Left renal cortex interstitium (tissue), 4 donors: ENCODE measurements at places on chromosomes 5 and 9.

DNA sequence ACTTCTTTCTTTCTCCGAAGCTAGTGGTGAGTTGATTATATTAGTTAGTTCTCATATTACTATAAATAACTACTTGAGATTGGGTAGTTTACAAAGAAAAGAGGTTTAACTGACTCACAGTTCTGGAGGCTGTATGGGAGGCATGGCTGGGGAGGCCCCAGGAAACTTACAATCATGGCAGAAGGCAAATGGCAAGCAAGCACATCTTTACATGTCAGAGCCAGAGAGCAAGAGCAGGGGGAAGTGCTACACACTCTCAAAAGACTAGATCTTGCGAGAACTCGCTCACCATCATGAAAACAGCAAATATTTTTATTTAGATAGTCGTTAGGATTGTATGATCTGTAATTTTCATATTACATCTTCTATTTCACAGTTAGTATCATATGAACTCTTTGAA lies 711.2 kb downstream of the PTPRD start:
- no peak for DNase-seq

- no peak for DNase-seq
Measured at GRCh38 chr5:129821477-129822131, 73.7 kb downstream of the MINAR2 start.

GRCh38 chr5:125321654-125322053 lies 575.2 kb upstream of the ZNF608 start:
- DNase-seq = no peak

DNA sequence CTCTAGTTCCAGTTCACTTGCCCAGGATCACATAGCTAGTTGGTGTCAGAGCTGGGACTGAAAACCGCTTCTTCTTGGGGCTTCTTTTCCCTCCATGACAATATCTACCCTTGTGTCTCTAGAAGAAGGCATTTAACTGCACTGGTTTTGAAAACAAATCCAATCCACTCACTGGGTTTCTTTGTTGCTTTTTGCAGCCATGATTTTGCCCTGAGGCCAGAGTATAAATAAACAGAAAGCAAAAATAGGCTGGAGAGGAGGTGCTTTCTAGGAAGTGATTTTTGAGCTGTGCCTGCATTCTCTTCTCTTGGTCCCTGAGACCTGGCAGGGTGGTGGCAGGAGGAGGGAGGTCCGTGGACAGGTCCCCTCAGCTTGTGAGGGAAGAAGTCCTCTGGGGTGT lies 6.9 kb upstream of the TRIO start:
- no peak for DNase-seq

DNA sequence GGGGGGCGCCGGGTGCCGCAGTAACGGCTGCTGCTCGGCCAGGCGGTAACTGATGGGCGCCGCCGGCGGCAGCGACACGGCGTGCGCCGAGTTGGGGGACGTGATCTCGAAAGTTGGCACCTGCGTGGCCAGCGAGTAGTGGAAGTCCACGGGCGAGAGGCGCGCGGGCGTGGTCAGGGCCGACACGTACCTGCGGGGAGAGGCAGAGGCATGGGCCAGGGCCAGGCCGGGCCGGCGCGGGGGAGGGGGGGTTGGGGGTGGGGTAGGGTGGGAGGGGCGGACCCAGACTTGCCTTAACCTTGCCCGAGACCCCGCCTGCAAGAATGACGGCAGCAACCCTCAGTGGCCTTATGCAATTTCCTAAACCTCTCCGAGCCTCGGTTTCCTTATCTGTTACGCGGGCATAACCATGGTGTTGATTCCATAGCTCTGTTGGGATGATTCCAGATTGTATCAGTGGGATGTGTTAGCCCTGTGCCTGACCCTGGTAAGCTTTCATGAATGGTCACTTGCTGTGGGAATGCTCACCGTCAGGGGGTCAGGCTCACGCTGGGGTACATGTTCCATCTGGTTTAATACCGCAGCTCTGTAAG lies 53.0 kb downstream of the PSD2 start:
- no peak for DNase-seq

GRCh38 chr9:94824913-94825610 lies 98.6 kb downstream of the AOPEP start:
- no peak for DNase-seq

DNA sequence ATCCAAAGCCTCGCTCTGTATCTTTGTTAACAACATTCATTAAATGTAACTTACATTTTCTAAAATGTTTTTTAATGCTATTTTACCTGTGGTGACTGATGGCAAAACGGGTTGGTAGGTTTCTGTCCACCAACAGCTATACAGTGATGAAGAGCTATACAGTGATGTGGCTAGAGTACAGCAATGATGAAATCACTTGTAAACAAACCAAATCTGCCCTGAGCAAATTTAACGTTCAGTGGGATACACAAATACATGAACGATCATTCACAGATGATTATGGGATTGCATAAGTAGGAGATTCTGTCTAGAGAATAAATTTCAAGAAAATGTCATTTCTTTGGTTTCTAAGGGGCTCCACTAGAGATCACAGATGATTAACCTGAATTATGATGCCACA lies 132.7 kb downstream of the MPDZ start:
- no peak for DNase-seq

DNA sequence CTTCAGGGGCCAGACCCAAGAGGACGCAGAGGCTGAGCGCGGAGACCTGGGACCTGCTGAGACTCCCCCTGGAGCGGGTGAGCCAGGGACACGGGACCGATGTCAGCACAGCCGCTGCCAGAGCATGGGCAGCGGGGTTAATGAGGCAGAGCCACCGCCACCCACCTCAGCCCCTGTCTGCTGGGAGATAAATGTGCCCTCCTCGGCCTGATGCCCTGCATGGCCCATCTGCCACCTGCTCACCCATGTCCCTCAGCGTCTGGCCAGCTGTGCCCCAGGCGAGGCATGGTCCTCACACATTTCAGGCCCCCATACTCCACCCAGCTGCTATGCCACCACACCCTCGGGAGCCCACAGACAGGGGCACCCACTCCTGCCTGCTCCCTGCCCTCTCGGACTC lies 14.9 kb downstream of the DNLZ start:
- no peak for DNase-seq

- no peak for DNase-seq
Measured at GRCh38 chr5:91357012-91357634, 26.0 kb downstream of the ARRDC3 start.

- DNase-seq = no peak
Measured at GRCh38 chr9:26782899-26783298, 109.7 kb downstream of the CAAP1 start.

GRCh38 chr9:36976371-36977030 lies 57.6 kb downstream of the PAX5 start:
- DNase-seq = no peak

DNA sequence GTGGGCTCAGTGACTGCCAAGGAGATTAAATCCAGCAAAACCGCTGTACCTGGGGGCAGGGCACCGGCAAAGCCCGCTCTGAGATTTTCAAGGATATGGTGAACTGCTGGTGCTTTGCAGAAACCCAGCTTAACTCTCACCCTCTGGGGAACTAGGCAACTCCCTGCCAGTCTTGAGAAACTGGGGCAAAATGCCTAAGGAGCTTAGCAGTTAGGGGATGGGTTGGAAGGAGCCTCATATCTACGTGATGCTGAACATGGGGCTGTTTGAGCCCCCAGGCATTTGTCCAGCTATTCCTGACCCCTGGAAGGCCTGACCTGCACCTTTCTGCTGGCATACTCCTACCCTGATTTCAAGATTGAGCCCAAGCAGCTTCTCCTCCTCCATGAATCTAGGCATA lies 108.6 kb upstream of the TBC1D2 start:
- DNase-seq = no peak

DNA sequence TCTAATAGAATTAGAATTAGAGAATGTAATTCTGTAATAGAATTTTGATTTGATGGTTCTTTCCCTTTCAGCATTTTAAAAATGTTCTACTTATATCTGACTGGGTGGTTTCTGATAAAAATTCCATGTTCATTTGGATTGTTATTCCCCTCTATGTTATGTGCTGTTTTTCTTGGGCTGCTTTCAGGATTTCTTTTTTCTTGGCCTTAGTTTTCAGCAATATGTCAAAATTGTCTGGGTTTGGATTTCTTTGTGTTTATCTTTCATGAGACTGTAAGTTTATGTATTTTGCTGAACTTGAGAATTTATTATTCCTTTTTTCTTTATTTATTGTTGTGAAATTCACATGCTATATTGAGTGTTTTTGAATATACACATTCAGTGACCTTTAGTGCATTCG lies 189.1 kb downstream of the RANBP17 start:
- DNase-seq = no peak

- DNase-seq = no peak
Measured at GRCh38 chr5:14464671-14465070, 116.9 kb upstream of the OTULINL start.

DNA sequence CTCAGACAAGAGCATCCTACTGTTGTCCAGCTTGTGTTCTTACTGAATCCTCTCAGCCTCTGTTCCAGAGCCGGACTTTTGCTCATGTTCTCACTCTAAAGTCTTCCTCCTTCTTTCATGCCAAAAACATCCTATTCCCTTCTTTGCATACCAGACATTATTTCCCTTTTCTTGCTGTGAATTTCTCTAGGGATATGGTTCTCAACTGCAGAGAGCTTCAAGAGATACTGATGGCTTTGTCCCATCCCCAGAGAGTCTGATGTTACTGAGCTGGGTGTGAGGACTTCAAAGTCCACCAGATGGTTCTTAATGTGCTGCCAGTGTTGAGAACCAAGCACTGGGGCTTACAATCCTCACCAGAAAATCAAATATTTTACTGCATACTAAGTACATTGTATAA lies 98.6 kb upstream of the FER start:
- DNase-seq = no peak

GRCh38 chr5:170076211-170076610 lies 29.5 kb upstream of the FOXI1 start:
- no peak for DNase-seq

- no peak for DNase-seq
Measured at GRCh38 chr5:33300209-33300742, 140.5 kb upstream of the TARS1 start.

DNA sequence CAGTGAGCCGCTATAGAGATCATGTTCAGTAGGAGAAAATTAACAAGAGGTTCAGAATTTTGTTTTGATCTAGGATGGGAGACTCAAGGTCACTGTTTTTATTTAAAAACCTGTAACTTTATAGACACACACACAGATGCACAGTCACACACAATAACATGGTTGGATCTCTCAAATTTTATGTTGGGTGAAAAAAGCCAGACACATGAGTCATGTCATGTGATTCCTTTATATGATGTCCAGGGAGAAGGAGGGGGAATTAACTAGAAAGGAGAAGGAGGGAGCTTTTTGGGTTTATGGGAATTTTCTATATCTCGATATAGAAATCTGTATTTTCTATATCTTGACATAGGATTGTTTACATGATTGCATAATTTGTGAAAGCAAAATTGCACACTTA lies 17.1 kb downstream of the C6 start:
- DNase-seq = no peak

DNA sequence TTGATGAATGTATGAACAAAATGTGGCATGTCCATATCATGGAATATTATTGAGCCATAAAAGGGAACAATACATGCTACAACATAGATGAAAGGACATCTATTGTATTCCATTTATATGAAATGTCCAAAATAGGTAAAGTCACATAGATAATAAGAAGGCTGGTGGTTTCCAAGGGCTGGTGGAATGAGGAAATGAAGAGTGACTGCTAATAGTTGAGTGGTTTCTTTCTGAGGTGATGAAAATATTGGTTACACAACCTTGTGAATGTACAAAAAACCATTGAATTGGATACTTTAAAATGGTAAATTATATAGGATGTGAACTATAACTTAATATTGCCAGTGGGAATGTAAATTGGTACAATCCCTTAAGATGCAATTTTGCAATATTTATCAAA lies 5.2 kb downstream of the ARSB start:
- DNase-seq = no peak

DNA sequence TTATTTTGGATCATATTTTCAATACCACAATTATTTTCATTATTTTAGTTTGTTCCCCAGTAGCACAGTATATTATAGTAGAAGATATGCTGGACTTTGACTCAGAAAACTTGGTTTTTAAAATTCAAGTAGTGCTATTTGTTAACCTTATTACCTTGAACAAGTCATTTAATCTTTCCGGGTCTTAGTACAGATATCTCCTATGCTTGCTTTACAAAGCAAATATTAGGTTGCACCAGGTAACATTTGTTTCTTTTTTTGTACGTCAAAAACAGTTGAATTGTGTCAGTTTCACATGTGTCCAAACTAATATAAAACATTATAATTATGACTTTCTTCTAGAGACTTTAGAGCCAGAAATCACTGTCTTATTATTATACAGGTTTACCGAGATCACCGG lies 338.1 kb downstream of the ARL15 start:
- DNase-seq = no peak

- no peak for DNase-seq
Measured at GRCh38 chr5:168946363-168946762, 354.6 kb downstream of the SLIT3 start.
